Activated B cell treated with CpG ODN at 0.5 μM for 24 hours (primary cell): ENCODE measurements at places on chromosomes 4 and X.
A peak's percentile ranks its signal among the peaks of the same experiment; 100 is the strongest.

DNA sequence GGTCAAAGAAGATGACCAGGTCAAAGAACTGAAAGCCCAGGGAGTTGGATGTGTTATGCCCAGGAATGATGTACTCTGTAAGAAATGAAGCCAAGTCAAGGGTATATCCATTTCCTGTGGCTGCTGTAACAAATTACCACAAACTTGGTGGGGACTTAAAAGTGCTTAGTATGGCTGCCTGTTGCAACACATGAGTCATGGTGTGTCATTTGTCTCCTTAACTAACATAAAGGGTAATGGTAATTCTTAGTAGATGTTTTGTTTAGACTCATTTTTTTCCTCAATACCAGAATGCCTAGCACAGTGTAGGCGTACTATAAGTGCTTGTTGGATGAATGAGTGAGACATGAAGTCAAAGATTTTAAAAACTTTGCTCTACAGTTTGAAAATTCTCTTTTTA, 45.7 kb downstream of the SYTL5 start:
- no peak for DNase-seq

DNA sequence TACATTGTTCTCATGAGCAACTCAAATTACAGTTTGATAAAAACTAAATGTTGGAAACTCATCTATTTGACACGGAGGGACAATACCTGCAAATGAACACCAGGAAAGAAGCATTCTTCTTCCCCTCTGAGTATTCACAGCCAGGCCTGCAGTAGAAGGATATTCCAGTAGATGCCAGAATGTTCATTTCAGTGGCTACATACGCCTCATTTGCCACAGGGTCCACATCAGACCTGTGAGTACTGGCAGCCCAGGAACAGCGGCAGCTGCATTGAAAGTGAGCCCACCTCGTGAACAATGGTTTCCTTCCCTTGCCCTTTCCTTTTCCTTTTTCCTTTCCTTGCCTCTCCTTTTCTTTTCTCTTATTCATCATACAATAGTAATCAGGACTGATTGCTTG, 81.1 kb upstream of the NEIL3 start:
- no peak for DNase-seq

DNA sequence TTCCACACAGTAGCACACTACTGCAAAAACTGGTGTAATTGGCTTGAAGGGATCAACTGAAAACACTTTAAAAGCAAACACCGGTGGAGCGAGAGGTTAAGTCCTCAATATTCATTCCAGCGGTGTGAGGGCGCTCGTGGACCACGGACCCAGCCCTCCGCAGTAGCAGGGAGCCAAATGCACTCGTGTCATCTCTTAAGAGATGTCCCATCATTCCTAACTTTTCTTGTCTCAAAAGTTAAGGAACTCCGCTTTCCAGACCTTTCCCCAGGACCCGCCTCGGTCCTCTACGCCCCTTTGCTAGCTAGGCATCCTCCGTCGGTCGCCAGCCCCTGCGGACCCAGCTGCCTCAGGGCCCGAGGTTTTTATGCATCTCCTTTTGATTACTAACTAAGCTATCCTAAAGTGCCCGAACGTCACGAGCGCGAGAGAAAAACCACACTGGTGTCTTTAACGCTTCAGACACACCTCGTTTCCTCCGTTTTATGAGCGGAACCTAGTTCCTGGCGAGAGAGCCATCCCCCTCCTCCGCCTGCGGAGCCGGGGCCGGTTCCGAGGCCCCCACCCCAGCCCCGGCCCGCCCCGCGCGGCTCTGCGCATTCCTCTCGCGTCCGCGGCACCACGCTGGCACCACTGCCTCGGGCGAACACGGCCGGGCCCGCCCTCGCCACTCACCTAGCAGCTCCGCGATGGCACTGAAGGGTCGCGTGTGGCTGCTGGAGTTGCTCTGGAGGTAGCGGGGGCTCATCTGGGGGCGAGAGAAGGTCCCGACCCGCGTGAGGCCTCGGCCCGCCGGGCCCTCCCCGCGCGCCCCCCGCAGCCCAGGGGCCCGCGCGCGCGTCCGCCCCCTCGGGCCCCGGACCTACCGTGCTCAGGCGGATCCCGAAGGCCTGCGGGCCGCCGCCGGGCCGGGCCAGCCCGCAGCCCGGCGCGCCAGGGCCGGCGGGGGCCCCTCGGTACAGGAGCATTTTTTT, 723 bp downstream of the MORC4 start:
- peak; percentile 24 for DNase-seq

- no peak for DNase-seq
Observed at GRCh38 chr4:53431052-53431451, 53.6 kb downstream of the FIP1L1 start.

- DNase-seq: peak; percentile 49
Observed at GRCh38 chr4:185597532-185598188, 62.4 kb upstream of the PDLIM3 start.
